CD4-positive, alpha-beta memory T cell (primary cell): ENCODE measurements at places on chromosomes 2 and 18. TPM values are rescaled to one million over a fixed set of nuclear protein-coding genes. Genes with fewer than 3 reads are reported as not detected.
A peak's percentile ranks its signal among the peaks of the same experiment; 100 is the strongest.

The SEPTIN10 gene
- polyA plus RNA-seq, result 3.3 TPM

The SNED1 gene
- 3.2 TPM for polyA plus RNA-seq

The GLS gene
- polyA plus RNA-seq, result 27.0 TPM

The HOXD4 gene
- polyA plus RNA-seq, result not detected

The RBM44 gene
- 0.33 TPM for polyA plus RNA-seq

The GATA6 gene
- not detected for polyA plus RNA-seq

The CRYGC gene
- not detected for polyA plus RNA-seq

The RESP18 gene
- not detected for polyA plus RNA-seq

The GRP gene
- polyA plus RNA-seq, result not detected

GRCh38 chr2:201261906-201262305 lies 1.6 kb downstream of the CASP8 start:
- peak overlapping the region; percentile 86 for H3K27ac ChIP-seq
- DNase-seq, result peak; percentile 31
- peaks cover 6% of the 10 kb centered on the region for H3K36me3 ChIP-seq
- no peaks in the 10 kb centered on the region for H3K27me3 ChIP-seq

DNA sequence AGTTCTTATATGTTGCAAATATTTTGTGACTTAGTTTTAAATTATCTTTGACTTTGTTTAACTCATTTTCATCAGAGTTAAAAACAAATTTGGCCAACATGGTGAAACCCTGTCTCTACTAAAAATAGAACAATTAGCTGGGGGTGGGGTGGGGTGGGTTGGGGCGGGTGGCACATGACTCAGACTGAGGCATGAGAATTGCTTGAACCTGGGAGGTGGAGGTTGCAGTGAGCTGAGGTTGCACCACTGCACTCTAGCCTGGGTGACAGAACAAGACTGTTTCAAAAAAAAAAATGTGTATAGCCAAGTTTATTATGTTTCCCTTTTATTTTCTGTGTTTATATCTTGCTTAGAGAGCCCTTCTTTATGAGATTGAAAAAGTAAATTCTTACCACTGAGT lies 14.2 kb upstream of the LIPG start:
- H3K27me3 ChIP-seq, result peaks cover 7% of the 10 kb centered on the region
- DNase-seq, result no peak
- H3K4me3 ChIP-seq, result no peak overlapping the region
- no peak overlapping the region for H3K27ac ChIP-seq
- no peaks in the 10 kb centered on the region for H3K36me3 ChIP-seq

DNA sequence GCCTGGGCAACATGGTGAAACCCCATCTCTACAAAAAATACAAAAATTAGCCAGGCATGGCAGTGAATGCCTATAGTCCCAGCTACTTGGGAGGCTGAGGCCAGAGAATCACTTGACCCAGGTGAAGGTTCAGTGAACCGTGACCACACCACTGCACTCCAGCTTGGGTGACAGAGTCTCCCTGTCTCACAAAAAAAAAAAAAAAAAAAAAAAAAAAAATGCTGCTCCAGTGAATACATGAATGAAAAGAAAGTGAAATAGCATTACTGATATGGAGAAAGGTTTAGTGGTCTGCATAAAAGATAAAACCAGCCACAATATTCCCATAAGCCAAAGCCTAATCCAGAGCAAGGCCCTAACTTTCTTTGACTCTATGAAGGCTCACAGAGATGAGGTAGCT lies 44.5 kb downstream of the METTL8 start:
- no peaks in the 10 kb centered on the region for H3K4me1 ChIP-seq
- no peak overlapping the region for H3K27ac ChIP-seq
- no peak overlapping the region for H3K4me3 ChIP-seq
- H3K27me3 ChIP-seq, result no peaks in the 10 kb centered on the region

DNA sequence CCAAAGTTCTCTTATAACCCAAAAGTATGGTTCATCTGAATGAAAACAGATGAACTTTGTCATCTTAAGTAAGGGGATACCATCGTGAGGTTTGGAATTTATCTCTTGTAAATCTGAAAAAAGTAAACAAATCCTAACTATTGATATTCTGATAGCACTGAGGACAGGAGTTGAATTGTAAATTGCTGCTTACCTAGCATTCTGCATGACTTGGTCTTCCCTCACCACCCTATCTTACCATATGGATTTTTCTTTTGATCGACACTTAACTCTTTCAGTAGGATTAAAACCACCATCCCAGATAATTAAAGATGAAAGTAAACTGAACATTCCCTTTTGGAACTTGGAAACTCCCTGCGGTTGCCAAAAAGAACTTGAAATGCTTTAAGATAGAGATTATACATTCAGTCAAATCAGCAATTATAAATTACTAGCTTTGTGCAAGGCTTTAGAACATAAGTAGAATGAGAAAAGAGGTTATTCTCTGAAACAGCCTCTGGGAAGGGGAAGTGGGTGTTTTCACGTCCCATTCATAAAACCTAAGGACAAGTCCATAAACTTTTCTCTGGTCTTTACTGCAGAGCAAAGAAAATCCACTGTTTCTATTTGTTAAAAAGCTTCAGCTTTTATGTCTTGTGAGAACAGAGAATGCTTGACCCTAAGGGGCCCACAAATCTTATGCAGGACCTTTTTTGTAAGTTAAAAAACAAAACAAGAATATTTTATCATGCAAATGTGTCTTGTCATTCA lies 49.7 kb upstream of the ZNF397 start:
- H3K4me1 ChIP-seq, result no peaks in the 10 kb centered on the region
- no peak for DNase-seq
- H3K4me3 ChIP-seq, result no peak overlapping the region
- no peak overlapping the region for H3K27ac ChIP-seq

DNA sequence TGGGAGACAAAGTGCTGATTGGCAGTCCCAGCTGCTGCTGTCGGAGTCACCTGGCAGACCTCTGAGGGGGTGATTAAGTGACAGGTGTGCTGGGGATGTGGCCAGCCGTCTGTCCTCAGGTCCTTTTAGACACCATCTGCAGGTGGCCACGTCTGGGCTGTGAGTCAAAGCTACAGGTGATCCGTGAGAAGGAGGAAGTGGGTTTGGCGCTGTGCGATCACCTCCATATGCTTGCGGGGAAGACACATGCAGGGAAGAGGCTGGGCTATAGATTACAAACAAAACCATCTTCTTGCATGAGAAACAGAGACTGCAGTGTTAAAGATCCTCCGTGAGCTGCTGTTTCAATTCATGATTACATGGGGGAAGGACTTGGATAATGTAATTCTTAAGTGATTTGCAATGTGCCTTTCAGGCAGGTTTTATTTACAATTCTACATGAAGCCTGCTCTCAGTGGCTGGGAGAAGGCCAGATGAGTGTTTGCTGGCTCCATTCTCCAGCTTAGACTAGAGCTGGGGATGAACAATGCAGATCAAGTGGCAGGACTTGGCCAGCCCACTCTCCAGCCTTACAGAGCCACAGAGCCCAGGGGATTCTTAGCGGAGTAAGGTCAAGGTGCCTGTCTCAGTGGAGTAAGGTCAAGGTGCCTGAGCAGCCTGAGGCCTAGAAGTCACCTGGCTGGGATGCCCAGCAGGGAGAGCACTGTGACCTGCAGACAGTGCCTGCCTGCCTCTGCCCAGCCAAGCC lies 87.8 kb downstream of the LYPD1 start:
- no peak overlapping the region for H3K4me3 ChIP-seq
- no peaks in the 10 kb centered on the region for H3K36me3 ChIP-seq
- no peaks in the 10 kb centered on the region for H3K4me1 ChIP-seq
- no peaks in the 10 kb centered on the region for H3K27me3 ChIP-seq
- no peak for DNase-seq
- no peak overlapping the region for H3K27ac ChIP-seq

DNA sequence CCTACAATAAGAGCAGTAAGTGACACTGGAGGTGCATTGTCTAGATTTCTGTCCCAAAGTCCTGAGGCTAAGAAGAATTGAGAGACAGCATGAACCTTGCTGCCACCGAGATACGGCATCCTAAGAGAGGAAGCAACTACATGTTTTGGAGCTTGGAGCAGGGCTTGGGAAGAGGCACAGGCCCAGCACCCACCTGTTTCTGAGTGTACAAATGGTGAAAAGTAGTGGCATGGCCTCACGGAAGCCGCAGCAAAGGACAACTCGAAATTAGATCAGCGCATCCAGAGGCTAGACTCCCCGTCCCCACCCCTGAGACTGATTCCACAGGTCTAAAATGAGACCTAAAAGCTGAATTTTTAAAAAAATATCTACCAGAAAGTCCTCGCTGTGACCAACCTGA lies 127.5 kb downstream of the PTGR3 start:
- H3K27me3 ChIP-seq, result no peaks in the 10 kb centered on the region
- no peak overlapping the region for H3K4me3 ChIP-seq
- no peaks in the 10 kb centered on the region for H3K36me3 ChIP-seq
- H3K27ac ChIP-seq, result no peak overlapping the region

- no peak overlapping the region for H3K4me3 ChIP-seq
- no peak for DNase-seq
- H3K27ac ChIP-seq, result no peak overlapping the region
- no peaks in the 10 kb centered on the region for H3K4me1 ChIP-seq
- H3K36me3 ChIP-seq, result no peaks in the 10 kb centered on the region
These were observed 94.3 kb upstream of the KLF7 start for GRCh38 chr2:207260021-207260420.

DNA sequence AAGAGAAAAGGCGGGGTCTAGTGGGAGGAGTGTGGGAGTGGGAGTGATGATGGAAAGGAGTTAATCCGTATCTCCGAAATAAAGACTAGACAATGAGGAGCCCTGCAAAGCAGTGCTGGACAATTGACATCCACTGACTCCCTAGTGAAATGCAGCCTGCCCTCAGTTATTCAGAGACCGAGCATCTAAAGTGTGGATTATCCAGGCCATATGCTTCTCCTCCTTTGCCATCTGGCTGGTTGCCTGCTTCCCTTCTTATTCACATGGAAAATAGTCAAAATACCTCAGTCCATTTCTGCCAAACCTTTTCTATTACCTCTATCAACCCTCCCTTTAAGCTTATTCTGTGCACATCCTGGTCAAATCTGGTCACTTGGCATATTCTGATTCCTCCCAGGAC lies 288.8 kb upstream of the SIX3 start:
- no peaks in the 10 kb centered on the region for H3K4me1 ChIP-seq
- H3K4me3 ChIP-seq, result no peak overlapping the region
- DNase-seq, result no peak
- no peaks in the 10 kb centered on the region for H3K36me3 ChIP-seq

DNA sequence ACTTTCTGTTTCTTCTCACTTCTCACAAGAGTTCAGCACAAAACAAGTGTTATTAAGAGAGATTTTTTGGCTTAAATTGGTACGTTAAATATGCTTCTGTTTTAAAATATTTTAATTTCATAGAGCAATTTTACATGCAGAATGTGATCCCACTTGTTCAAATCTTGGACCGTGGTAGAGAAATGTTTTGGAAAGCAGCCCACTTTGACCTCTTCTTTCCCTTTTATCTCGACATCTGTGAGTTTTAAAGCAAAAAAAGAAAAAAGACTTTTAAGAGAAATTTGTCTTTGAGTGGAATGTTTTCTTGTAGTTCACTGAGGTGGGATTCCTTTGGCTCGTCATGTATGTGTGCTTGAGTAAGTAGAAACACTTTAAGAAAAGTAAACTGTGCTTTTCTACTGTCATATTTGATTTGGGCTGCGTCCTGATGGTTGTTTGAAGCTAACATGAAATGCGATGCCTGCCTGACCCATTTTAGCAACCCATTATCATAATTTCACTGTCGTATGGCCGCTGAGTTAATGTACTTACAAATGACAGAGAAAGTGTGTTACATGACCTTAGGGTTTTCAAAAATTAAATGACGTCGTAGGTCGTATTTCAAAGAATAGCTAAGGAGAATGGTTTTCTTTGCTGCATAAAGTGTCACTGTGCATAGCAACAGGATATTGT lies 54.5 kb downstream of the TSHZ1 start:
- H3K4me1 ChIP-seq, result peaks cover 9% of the 10 kb centered on the region
- no peak for DNase-seq
- H3K36me3 ChIP-seq, result no peaks in the 10 kb centered on the region

DNA sequence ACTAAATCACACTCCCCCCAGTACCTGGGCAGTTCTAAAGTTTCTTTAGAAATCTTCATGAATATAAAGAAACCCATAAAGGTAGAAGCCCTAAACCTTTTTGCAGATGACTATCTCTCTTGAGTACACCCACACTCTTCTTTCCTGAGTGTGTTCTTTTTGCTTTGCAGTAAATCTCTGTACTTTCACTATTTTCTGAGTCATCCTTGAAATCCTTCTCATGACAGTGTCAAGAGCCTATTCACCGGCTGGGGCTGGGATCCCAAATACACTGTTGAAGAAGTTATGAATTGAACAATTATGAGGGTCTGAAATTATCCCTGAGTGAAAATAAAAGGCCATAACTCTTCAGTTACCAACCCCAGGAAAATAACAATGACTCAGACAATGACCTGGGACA lies 133.9 kb upstream of the CCDC195 start:
- DNase-seq, result no peak
- H3K27me3 ChIP-seq, result no peaks in the 10 kb centered on the region
- H3K4me1 ChIP-seq, result no peaks in the 10 kb centered on the region
- H3K4me3 ChIP-seq, result no peak overlapping the region

DNA sequence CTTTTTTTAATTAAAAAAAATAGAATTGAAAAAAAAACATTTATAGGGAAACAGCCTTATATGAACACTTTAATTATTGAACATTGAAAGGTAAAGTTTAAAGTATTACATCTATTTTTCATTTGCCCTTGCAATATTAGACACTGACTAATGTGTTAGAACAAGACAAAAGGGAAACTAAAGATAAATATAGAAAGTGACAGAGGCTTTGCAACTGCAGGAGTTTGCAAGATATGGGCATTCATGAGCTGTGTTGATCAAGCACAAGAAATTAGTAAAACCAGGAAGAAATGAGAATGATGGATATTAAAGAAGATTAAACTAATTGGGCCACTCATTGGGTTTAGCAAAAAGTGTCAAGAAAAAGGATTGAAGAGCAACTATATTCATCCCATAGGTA lies 1097.7 kb upstream of the CELF4 start:
- no peaks in the 10 kb centered on the region for H3K4me1 ChIP-seq
- H3K4me3 ChIP-seq, result no peak overlapping the region
- H3K27me3 ChIP-seq, result no peaks in the 10 kb centered on the region
- no peaks in the 10 kb centered on the region for H3K36me3 ChIP-seq
- no peak overlapping the region for H3K27ac ChIP-seq

GRCh38 chr18:4193086-4193485 lies 262.0 kb downstream of the DLGAP1 start:
- no peaks in the 10 kb centered on the region for H3K4me1 ChIP-seq
- H3K4me3 ChIP-seq, result no peak overlapping the region
- no peaks in the 10 kb centered on the region for H3K27me3 ChIP-seq
- DNase-seq, result no peak
- H3K27ac ChIP-seq, result no peak overlapping the region
- no peaks in the 10 kb centered on the region for H3K36me3 ChIP-seq

DNA sequence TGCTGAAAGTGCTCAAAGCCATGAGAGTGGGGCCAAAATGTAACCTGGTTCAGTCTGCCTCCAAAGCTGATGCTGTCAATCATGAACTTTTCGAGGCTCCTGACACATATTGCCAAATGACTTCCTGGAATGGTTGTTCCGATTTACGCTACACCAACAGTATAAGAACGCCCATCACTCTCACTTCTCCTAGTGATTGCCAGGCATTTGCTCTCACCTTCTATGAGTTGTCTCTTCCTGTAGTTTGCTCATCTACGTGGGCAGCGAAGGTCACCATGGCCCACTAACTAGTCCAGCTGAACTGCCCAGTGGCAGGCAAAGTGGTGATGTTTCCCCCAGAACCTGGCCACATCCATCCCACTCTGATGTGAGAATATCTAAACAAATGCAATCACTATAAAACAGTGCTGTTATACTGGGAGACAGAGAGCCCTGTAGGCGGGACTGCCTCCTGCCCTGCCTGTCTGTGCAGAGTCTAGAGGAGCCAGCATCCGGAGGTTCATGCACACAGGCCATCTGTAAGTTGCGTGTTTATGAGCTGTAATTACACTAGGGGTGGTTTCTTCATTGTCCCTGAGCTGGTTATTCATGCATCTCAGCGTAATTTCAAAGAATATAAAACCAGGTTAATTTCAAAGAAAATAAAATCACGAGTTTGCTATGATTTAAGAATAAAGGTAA lies 8.8 kb upstream of the CABLES1 start:
- no peak overlapping the region for H3K4me3 ChIP-seq
- DNase-seq, result no peak
- no peak overlapping the region for H3K27ac ChIP-seq
- no peaks in the 10 kb centered on the region for H3K36me3 ChIP-seq
